ENCODE measurements at places on chromosomes 6 and 20.

GRCh38 chr6:170429450-170429849 lies 122.9 kb downstream of the FAM120B start:
- DNase-seq: no peak

DNA sequence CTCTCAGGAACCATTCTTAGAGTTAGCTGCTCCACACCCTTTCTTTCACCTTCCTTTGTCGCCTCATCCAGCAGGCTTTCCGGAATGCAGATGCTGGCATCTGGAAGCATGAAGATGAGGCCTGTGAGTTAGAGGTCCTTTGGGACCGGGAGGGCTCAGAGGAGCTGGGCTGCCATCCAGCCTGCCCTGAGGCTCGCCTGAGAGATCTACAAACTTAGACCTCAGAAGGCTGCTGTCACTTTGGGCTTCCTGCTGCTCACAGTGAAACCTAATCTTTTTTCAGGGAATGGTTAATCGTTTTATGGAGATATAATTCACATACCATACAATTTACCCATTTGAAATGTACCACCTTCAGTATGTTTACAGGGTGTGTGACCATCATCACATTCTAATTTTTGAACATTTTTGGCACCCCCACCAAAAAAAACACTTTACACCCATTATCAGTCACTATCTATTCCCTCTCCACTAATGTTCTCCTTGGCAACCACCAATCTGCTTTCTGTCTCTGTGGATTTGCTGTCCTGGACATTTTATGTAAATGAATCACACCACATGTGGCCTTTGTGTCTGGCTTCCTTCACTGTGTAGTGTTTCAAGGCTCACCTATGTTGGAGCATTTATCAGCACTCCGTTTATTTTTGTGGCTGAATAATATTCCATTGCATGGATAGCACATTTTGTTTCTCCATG lies 20.0 kb upstream of the MPC1 start:
- DNase-seq: no peak

DNA sequence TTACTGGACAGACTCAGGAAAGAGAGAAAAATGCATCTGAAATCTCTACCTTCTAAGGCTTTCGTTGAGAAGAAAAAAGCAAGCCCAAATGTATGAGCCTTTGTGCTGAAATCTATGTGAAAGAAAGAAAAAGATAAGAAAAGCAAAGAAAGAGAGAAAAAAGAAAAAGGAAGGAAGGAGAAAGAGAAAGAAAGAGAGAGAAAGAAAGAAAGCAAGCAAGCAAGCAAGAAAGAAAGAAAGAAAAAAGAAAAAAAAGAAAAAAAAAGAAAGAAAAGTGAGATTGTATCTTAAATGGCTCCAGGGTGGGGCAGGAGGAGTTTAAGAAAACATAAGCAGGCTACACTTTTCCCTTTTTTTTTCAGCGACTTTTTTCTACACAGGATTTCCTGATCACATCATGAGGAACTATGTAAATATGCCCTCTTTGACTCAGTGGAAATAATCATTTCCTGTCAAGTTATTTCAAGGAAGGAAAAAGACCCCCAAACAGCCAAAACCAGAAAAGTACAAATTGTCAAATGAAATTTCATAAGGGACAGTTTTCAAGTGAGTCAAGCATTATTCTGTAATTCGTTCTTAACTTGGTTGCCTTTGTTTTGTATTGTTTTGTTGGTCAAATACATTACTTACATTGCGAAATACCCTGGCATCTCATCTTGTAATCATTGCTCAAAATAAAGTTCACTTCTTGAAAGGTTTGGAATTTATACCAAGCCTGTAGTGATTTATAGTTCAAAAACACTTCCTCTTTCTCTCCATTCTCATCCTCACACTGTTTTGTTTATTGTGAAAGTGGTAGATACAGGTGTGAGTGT lies 79.5 kb upstream of the RNF217 start:
- DNase-seq: no peak

- no peak for DNase-seq
Measured at GRCh38 chr6:33072508-33073100, 845 bp downstream of the HLA-DPA1 start.

- no peak for DNase-seq
Measured at GRCh38 chr6:85436411-85436810, 13.5 kb upstream of the NT5E start.

GRCh38 chr6:111603685-111604084 lies 2.0 kb downstream of the TRAF3IP2 start:
- no peak for DNase-seq

- no peak for DNase-seq
Measured at GRCh38 chr6:133707456-133707855, 181.5 kb upstream of the TCF21 start.

DNA sequence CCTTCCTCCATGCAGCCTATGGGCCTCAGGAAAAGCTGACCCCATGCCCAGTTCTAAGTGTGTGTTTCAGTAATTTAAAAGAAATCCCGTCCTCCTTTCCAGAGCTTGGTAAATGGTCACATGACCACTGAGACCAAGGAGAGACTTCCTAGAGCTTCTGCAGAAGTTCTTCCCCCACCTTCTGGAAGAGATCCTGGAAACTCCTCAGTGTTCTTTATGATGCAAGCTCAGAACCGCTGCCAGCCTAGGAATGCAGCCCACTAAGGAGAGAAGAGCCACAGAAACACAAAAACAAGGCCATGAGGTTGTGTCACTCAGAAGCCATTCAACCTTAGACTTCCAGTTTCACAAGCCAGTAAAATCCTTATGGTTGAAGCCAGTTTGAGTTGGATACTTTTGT lies 348.4 kb downstream of the TPBG start:
- no peak for DNase-seq

DNA sequence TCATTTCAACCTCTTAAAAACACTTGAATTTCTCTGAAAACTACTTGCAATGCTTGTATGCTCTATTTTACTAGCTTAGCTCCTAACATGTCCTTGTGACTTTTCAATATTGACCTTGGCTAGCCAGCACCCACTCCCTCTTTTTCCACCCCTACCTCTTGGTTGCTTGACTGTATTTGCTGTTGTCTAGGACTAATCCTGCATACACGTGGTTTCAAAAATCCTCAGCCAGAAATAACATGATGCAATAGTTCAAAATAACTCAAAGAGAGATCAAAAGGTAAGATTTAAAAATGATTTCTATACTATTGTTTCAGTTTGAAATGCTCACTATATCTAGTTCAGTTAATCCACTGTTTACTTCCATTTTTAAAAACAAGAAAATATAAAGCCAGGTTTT lies 102.3 kb upstream of the TBX18 start:
- DNase-seq: no peak

DNA sequence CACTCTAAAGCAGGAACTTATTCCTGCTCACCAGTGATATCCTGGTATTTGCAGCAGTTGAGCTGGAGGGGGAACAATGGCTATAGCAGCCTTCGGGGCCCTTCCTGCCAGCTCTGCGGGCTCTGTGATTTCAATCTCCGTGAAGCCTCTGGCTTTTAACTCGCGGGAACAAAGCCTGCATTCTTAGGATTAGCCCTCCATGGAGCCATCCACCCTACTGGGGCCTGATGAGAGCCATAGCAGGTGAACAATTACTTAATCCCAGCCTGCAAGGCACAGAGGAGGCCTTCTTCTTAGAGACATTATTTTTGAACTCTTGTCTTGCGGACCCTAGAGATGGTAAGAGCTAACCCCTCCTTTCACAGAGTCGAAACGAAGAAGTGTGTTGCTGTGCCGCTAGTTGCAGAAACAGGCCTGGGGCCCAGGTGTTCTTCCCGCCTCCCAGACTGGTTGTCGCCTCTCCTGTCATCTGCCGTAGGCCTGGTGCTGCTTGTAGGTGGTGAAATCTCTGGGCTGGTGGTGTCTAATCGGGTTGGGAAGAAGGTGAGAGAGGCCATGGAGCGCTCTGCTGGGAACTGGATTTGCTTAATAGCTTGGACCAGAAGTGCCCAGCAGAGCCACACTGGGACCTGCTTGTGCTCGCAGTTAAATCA lies 9.7 kb downstream of the GHRH start:
- no peak for DNase-seq

GRCh38 chr20:14446446-14446845 lies 109.0 kb upstream of the FLRT3 start:
- no peak for DNase-seq

GRCh38 chr6:94894300-94894699 lies 683.0 kb upstream of the MANEA start:
- no peak for DNase-seq

DNA sequence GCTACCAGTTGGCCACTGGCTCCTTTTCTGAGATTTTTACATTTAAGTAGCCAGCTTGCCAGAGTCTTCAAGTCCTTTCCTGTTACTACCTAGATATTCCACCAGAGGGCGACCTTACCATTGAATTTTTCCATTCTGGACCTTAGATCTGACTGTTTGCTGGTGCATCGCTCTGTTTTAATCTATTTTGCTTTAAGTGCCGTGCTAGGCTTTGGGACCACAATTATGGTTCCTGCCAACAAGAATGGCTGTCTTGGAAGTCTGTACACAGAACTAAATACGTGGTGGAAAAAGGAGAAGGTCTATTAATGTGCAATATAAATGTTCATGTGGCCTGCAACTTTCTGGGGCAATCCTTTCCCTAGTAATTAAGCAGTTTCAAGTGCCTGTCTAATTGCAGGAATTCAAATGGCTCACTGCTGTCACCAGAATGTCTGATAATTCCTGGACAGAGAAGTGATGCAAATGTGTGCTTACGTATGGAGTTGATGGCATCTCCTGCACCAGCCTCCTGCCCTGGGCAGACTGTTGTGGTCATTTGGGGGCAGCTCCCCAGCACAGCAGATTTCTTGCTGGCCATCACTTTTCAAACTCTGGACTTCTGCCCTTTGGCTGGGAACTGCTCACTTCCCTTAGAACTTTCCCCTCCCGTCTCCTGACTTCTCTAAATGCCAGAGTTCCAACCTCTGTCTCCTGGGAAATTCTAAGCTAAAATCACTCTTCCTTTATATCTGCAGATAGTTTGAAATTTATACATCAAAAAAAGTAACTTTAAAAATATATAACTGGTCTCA lies 5.6 kb upstream of the HLA-DOA start:
- no peak for DNase-seq

DNA sequence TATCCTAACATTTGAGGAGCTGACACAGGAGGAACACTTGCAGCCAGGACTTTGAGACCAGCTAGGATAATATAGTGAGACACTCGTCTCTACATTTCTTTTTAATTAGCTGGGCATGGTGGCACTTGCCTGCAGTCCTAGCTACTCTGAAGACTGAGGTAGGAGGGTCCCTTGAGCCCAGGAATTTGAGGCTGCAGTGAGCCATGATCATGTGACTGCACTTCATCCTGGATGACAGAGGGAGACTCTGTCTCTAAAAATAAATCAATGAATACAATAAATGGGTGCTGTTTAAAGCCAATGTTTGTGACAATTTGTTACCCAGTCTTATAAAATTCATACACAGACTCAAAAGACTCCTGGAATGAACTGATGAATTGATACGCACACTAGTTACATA lies 1.8 kb upstream of the HLA-G start:
- DNase-seq: no peak

- no peak for DNase-seq
Measured at GRCh38 chr6:31899215-31899614, 1.7 kb upstream of the EHMT2 start.

- DNase-seq: no peak
Measured at GRCh38 chr20:45346291-45346718, 1.9 kb downstream of the SDC4 start.

- DNase-seq: no peak
Measured at GRCh38 chr20:38065764-38066375, 32.3 kb downstream of the RPRD1B start.

GRCh38 chr20:14470231-14470899 lies 133.0 kb upstream of the FLRT3 start:
- DNase-seq: no peak

DNA sequence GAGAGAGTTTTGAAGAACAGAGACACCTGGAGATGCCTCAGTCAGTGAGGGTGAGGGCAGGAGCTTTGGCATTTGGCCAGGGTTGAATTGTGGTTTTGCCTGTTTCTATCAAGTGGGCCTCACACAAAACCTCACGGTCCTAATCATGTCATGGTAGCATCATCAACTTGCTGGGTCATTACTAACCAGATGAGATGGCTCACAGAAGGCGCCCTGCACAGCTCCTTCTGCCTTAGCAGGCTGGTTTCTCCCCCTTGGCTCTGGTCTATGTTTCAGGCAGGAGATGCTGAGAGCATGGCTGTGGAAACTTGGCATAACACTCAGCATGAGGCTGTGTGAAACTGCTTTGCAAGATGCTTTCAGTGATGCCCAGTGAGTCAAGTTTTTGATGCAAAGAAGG lies 99.3 kb downstream of the LRRC1 start:
- no peak for DNase-seq

GRCh38 chr6:152380351-152380767 lies 256.8 kb downstream of the SYNE1 start:
- DNase-seq: no peak

DNA sequence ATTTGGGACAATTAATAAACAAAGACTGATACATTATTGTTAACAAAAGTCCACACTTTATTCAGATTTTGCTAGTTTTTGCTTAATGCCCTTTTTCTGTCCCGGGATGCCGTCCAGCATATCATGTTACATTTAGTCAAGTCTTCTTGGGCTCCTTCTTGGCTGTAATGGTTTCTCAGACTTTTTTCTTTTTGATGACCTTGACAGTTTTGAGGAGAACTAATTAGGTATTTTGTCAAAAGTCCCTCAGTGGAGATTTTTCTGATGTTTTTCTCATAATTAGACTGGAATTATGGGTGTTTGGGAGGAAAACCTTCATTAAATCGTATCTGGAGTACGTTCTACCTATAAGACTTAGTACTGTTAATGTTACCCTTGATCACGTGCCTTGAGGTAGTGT lies 177.2 kb downstream of the MCHR2 start:
- no peak for DNase-seq

- DNase-seq: no peak
Measured at GRCh38 chr6:119446115-119446554, 96.6 kb upstream of the MAN1A1 start.

DNA sequence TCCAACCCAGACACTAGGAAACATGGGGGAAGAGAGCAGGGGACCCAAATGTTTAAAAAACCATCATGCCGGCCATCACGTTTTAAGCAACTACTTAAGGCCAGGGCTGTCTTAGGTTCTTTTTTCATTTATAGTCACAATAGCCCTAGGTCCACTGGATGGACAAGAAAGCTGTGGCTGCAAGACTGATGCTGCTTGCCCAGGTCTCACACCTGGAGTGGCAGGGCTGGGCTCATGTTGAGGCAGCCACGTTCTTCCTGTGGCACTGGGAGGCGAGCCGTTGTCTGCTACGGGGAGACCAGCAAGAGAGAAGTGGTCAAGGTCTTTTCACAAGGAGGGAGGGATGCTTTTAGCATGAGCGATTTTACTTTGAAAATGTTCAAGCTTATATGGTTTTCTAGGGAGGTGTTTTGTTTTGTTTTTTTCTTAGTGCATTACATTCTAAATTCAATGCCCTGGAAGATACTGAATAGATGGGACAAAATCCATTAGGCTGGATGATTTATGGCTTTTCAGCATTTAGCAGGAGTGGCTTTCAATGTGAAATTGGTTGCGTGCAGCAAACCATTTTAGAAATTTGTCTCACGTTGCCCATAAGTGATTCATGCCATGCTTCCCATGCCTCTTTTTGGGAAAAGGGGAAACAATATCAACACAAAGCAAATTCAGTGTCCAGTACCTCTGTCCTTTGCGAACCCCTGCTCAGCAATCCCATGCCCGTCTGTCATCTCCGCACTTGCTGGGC lies 106.6 kb upstream of the SNX9 start:
- no peak for DNase-seq
